Thyroid gland (tissue), 4 donors: ENCODE measurements at places on chromosomes 2 and 18. TPM values are rescaled to one million over a fixed set of nuclear protein-coding genes. Genes with fewer than 3 reads are reported as not detected.

GRCh38 chr2:139228276-139228675 lies 448.1 kb upstream of the NXPH2 start:
- H3K27me3 ChIP-seq: no peaks in the 10 kb centered on the region
- H3K4me1 ChIP-seq: no peaks in the 10 kb centered on the region
- no peaks in the 10 kb centered on the region for H3K36me3 ChIP-seq

DNA sequence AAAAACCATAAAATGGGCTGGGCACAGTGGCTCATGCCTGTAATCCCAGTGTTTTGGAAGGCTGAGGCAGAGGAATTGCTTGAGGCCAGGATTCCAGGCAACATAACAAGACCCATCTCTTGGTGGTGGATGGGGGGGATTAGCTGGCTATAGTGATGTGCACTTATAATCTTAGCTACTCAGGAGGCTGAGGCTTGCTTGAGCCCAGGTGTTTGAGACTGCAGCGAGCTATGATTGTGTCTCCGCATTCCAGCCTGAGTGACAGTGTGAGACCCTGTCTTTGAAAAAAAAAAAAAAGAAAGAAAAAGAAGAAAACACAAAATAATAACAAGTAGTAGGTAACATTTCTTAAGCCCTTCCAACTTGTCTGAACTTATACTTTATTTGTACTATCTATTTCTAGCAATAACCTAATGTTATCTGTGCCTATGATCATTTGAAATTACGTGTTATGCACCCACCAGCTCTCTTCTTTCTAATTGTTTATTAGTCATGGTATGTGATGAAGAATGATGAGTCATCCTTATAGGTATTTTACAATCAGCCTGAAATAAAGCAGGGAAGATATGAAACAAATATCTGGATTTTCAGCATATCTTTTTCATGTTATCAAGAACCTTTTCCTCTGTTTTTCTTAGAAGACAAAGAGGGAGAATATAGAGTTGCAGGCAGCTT lies 129.3 kb upstream of the UNC80 start:
- H3K36me3 ChIP-seq: no peaks in the 10 kb centered on the region
- no peak overlapping the region for H3K4me3 ChIP-seq
- no peaks in the 10 kb centered on the region for H3K4me1 ChIP-seq
- no peak overlapping the region for H3K27ac ChIP-seq
- DNase-seq: no peak

DNA sequence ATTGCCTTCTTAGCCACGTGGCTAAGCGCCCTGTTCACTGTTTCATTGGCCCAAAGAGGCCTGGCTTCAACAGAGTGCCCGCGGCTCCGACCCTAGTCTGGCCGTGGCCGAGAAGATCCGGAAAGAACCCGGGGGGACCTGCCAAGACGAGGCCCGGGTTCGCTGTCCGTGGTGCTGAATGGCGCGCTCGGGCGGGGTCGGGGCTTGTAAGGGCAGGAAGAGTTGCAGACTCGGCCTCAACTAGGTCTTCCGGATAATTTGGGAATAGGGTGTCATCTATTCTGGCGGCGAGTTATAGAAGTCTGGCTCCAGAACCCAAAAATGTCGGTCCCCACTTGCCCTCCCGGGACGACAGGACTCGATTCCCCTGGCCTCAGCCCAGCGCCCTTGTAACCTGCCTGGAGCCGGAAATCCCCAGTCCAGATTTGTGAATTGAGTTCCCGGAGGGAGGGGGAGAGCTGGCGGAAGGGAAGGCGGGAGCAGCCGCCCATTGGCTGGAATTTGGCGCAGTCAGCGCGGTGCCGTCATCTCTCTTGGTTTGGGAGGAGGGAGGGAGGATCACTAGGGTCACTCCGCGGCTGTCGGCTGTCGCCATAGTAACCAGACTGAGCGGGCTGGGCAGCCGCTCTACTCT lies 3.5 kb downstream of the CDK5R2 start:
- H3K36me3 ChIP-seq: no peaks in the 10 kb centered on the region
- peaks cover 43% of the 10 kb centered on the region for H3K27me3 ChIP-seq

DNA sequence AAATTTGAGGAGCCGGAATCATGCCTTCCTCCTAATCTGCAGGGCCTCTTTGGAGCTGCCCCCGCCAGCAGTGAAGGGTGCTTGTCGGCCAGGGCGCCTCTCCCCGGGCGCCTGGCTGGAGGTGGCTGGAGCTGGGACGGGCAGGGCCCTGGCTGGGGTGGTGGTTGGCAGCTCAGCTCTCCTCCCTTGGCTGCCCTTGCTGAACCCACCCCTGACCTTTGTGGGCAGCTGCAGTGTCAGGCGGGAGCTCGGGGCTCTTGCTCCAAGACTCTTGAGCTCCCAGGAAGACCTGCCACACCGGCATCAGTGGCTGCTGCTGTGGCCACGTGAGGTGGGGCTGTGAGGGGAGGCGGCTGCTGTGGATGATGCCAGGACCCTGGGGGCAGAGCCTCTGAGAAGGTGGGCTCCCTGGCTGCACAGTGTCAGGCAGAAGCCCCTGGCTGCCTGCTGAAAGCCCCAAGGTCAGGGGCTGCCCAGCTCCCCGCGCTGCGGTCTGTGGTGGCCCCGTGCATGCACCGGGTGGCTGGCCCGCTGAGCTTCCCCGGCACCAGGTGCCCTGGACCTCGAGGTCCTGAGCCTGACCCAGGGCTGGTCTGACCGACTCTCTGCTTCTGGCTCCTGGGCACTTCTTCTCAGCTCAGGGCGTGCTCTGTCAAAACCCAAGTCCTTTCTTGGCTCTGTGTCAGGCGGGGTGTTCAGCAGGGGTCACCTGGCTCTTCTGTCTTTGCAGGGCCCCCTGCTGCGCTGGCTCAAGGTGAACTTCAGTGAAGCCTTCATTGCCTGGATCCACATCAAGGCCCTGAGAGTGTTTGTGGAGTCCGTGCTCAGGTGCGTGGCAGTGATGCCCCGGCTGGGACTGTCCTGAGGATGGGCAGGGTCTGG lies 34.5 kb downstream of the PDIA6 start:
- H3K4me1 ChIP-seq: no peaks in the 10 kb centered on the region
- H3K27me3 ChIP-seq: no peaks in the 10 kb centered on the region
- H3K4me3 ChIP-seq: no peak overlapping the region

DNA sequence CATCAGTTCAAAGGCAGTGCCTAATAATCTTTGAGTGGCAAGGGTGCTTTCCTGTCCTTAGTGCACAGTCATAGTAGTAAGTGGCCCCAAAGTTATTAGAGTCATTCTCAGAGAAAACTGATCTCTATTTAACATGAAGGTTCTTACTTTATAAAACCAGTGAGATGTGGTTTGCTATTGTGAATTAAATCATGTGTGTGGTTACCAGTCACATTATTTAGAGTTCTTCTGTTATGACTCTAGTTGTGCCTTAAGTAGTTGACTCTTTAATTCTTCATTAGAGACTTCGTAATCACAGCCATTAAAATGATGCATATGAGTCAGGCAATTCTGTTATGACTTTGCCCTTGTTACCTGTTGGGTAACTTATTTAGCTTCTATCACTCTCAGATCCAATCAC lies 1392.9 kb upstream of the ACVR2A start:
- H3K4me1 ChIP-seq: no peaks in the 10 kb centered on the region
- no peak for DNase-seq
- no peaks in the 10 kb centered on the region for H3K36me3 ChIP-seq
- H3K27me3 ChIP-seq: no peaks in the 10 kb centered on the region
- H3K4me3 ChIP-seq: no peak overlapping the region

DNA sequence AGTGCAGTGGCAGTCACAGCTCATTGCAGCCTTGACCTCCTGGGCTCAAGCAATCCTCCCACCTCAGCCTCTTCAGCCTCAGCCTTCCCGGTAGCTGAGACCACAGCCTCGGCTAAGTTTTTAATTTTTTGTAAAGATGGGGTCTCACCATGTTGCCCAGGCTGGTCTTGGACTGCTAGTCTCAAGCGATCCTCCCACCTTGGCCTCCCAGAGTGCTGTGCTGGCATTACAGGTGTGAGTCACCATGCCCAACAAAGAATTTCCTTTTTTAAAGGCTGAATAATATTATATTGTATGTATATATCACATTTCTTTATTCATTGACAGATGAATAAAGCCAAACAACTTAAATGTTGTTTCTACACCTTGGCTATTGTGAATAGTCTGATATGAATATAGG lies 42.5 kb downstream of the MOB4 start:
- H3K27me3 ChIP-seq: no peaks in the 10 kb centered on the region
- H3K4me1 ChIP-seq: no peaks in the 10 kb centered on the region
- DNase-seq: no peak
- peaks cover 11% of the 10 kb centered on the region for H3K36me3 ChIP-seq

- H3K27me3 ChIP-seq: no peaks in the 10 kb centered on the region
- H3K4me3 ChIP-seq: no peak overlapping the region
- H3K27ac ChIP-seq: no peak overlapping the region
- peaks cover 5% of the 10 kb centered on the region for H3K4me1 ChIP-seq
Observed at GRCh38 chr18:13620818-13621445, 105.4 kb downstream of the FAM210A start.

DNA sequence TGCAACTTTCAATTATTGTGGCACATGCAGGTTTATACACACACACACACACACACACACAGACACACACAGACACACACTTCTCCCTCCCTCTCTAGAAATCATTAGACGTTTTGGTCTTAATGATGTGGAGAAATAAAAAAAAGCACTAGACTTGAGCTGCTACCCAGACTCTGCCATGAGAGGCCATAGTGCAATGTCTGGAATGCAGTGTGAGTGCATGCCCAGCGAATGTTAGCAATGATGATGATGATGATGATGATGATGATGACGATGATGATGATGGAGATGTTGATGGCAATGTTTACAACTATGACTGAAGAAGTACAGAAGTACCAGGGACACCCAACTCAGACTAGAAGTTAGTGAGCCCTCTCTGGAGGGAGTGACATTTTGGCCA lies 23.8 kb upstream of the KLHL29 start:
- H3K27me3 ChIP-seq: no peaks in the 10 kb centered on the region
- no peaks in the 10 kb centered on the region for H3K36me3 ChIP-seq
- H3K27ac ChIP-seq: no peak overlapping the region
- no peak for DNase-seq

PKDCC gene
- 8.4 TPM for total RNA-seq

C2orf66 gene
- total RNA-seq: not detected

STAT4 gene
- 1.0 TPM for total RNA-seq

RIOK3 gene
- 85.7 TPM for total RNA-seq

CERKL gene
- not detected for total RNA-seq

ANKAR gene
- total RNA-seq: 25.0 TPM

DSG1 gene
- not detected for total RNA-seq
